CD8-positive, alpha-beta memory T cell (primary cell): ENCODE measurements at places on chromosomes 5 and 9.

DNA sequence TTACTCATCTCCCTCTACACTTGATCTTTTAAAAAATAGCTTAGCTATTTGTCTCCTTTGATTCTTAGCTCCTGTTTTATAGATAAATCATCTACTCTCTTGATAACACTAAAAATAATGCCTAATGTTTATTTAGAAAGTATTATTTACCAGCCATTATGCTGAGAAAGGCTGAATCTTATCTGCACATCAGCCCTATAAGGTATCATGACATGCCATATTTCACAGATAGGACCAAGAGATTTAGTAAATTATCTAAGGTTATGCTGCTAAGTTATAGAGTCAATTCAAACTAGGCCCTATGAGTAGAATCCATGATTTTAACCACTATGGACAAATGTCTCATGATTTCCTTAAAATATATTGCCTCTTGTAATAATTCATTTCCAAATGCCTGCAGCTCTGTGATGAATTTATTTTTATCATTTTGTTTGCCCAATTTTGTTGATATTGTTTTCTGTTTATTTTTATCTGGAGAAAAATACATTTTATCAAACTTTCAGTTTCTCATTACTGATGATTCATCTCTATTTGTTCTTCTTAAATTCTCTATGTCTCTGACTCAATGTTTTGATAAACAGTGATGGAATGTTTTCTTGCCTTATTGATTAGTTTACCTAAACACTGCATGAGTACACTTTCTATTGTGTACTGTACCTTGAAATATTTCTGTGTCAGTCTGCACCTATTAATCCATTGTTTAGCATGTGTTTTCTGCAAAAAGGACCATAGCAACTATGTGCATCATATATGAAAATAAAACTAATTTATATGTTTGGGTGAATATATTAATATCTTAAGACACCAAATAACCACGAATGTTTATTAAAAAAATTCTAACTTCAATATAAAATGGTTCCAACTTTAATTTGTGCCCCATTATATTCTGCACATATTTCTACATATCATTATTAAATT is 300.8 kb downstream of the CDH9 start:
- DNase-seq: no peak

- no peak for DNase-seq
These were observed 119.5 kb downstream of the COL23A1 start for GRCh38 chr5:178470760-178471025.

GRCh38 chr5:150214289-150214688 is 24.4 kb downstream of the SLC6A7 start:
- no peak for DNase-seq

DNA sequence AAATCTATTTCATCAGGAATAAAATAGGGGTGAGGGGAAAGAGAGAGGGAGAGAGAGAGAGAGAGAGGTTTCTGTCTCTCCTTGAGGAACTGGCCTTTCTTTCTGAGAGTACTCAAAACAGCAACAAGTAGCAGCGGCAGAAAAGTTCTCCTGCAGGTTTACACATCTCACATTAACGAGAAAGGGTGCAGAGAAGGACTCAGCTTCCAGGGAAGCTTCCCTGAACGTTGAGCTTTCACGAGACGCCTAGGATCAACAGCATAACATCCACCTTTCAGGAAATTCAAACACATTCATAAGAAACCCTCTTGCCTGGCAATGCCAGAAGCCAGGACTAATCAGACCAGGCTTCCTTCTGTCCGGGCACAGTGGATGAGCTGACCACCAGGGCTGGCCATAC is 162.9 kb downstream of the ZDHHC21 start:
- no peak for DNase-seq

- DNase-seq: no peak
These were observed 9.2 kb downstream of the ENC1 start for GRCh38 chr5:74631081-74631953.

GRCh38 chr5:175444060-175444904 is at the start of gene DRD1:
TSS of gene DRD1 (minus strand) at chr5:175444182. CDS start at chr5:175443099, 1,083 bp downstream.
- peak; percentile 7 for DNase-seq

DNA sequence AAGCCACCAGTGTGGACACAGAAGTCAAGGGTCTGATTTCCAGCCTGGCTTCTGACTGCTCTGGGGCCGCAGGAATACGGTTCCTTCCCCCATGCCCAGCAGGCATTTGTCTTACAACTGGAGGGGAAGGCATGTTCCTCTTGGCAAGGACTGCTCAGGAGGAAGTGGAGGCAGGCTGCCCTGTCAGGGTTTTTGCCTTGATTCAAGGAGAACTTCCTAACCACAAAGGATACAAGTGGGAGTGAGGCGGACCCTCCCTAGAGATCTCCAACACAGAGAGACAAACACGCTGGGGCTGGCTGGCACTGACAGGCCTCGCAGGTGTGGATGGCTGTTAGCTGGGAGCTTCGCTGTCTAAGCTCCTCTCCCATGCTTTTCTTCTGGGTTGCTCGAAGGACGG is 19.1 kb downstream of the TGFBI start:
- no peak for DNase-seq

- no peak for DNase-seq
These were observed 1.3 kb downstream of the ASTN2 start for GRCh38 chr9:117413346-117414219.

- no peak for DNase-seq
These were observed 129.1 kb downstream of the PDZD2 start for GRCh38 chr5:31768046-31768445.

DNA sequence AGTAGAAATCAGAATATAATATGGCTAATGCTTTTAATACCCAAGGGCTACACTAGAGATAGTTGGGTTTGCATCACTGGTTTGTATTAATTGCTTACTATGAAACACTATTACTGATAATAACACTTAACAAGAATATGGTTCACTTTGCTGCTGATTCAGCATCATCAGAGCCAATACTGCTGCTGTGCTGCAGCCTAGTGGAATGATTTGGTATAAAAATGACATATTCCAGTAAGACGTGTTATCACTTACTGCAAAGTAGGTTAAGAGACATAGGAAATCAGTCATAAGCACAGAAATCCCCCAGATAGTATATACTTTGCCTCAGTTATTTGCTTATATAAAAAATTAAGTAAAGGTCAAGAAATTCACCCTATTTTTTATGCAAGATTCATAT is 2.8 kb downstream of the CDH10 start:
- DNase-seq: no peak

DNA sequence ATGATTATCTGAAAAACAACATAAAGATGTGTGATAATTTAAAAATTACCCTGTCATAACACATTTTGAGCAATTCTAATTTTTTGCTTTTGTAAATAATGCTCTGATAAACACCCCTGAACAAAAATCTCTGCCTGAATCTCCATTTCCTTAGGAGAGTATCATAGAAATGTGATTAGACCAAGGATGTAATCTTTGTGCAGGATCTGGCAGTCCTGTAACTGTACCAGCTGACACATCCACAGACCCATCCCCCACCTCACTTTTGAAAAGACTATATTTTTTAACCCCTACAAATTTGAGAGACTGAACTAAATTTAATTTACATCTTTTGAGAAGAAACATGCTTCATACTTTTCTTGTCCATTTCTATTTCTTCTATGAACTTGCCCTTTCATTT is 101.7 kb downstream of the GNAQ start:
- no peak for DNase-seq

DNA sequence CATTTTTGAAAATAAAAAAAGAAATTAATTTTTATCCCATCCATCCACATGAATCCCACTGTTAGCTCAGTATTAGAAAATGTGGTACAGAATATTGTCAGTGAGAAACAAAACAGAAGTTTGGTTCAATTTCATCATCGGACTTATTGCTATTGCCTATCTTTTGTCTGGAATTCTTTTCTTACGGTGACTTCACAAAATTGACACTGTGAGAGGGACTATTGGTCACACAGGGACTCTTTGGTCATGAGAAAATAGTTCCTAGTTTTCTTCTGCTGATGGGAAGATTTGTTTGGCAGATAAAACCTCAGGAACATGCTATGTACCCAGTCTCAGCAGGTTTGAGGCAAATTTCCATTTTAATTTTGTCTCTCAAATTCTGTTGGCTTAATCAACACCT is 186.2 kb upstream of the ELL2 start:
- DNase-seq: no peak

- no peak for DNase-seq
These were observed 14.4 kb upstream of the DMRT3 start for GRCh38 chr9:962023-962422.

GRCh38 chr5:150560401-150561191 is 52.7 kb downstream of the NDST1 start:
- peak; percentile 85 for DNase-seq

- DNase-seq: no peak
These were observed 562.7 kb upstream of the DMAC1 start for GRCh38 chr9:8362250-8362649.

DNA sequence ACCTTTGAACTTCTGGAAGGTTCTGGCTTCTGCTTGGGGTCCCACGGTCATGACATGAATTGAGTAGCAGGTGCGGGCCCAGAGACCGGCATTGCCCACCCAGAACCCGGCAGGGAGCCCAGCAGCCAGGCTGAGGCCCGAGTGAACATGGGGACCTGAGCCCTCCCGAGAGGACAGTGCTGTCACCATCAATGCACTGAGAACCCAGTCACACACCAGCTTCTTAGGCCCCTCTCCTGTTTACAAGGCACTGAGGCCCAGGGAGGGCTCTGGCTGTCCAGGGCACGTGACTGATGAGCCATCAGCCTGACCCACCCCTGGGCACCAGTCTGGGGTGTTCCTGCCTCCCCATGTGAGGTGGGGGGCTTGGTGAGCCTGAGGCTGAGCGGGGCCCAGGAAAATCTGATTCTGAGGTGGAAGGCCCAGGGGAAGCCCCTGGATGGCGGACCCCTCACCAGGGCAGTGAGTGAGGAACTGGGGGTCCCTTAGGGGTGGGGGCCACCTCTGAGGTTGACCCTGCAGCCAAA is 60.3 kb upstream of the RNU6ATAC start:
- no peak for DNase-seq

DNA sequence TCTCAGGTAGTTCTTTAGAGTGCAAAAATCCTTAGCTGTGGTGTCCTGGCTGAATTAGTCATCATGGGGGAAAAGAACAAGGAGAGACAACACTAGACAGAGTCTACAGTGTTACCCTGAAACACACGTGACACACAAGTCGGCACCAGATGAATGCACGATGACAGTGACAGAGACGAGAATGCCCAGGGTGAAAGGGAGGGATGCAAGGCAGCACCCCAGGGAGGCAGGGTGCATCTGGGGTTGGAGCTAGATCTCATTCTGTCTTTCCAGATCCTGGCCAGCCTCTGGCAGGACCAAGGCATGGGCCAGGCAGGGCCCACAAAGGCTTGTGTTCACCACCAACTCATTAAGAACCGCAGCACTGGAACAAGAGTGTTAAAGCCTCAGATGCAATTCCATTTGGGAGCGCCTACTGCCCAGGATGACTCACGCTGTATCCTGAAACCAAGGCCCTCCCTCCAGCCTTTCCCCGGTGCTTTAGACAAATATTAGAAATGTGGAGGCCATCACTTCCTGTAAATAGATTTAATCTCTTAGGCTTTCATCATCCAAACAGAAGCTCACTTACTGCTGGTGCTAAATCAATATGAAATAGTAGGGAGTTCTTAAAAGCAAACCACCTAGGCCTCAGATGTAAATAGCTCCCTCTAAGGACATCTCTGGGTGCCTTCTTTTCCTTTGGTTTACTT is 56.1 kb downstream of the IRX2 start:
- DNase-seq: no peak

DNA sequence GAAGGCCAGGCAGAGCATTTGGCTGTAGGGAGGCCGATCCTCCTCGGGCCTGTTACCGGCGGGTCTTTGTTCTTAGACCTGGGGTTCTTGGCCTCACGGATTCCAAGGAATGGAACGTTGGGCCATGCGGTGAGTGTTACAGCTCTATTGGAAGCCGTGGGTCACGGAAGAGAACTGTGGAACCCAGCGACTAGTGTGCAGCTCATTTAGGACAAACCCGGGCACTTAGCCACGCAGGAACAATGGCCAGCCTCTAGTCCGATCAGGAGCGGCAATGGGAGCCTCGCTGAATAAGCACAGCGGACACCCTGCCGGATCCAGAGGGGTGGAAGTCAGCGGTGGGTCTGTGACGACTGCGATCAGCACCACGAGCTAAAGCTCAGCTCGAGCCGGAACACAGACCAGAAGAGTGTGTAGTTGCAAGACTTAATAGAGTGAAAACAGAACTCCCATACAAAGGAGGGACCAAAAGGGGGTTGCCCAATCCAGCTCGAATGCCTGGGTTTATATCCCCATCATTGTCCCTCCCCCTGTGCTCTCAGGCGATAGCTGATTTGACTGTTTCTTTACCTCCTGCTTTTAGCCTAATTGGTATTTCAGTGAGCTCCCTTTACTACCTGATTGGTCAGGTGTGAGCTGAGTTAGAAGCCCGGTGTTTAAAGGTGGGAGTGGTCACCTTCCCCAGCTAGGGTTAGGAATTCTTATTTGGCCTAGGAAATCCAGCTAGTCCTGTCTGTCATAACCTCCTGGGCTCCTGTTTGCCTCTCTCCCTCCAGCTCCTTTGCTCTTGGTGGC is 53.7 kb upstream of the RPL26L1 start:
- DNase-seq: no peak

DNA sequence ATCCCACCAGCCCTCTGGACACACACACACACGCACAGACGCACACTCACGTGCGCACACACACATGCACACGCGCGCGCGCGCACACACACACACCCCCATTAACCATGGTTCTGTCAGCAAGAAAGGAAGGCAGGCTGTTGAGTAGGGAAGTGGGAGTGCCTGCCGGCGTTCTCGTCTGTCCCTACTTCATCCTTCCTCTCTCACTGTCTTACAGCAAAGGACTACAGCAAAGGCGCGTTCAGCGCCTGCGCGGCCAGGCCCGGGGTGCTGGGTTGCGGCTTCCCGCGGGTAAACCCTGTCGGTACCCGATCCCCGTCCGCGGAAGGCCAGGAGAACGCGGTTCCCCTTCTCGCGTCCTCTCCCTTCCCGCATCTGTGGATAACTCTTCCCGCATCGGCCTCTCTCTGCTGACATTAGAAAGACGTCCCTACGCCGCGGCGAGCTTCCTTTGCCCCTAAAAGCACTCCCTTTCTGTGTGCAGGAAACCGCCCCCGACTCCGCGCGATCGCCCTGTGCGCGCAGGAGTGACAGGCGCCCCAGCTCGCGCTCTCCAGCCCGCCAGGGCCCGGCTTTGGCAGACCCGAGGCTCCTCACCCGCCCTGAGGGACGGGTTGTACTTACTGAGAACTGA is 219.2 kb downstream of the AGTPBP1 start:
- DNase-seq: no peak

- no peak for DNase-seq
These were observed 155.0 kb upstream of the PITX1 start for GRCh38 chr5:135189024-135189423.

GRCh38 chr5:147983742-147984141 is 77.4 kb upstream of the C5orf46 start:
- DNase-seq: no peak

DNA sequence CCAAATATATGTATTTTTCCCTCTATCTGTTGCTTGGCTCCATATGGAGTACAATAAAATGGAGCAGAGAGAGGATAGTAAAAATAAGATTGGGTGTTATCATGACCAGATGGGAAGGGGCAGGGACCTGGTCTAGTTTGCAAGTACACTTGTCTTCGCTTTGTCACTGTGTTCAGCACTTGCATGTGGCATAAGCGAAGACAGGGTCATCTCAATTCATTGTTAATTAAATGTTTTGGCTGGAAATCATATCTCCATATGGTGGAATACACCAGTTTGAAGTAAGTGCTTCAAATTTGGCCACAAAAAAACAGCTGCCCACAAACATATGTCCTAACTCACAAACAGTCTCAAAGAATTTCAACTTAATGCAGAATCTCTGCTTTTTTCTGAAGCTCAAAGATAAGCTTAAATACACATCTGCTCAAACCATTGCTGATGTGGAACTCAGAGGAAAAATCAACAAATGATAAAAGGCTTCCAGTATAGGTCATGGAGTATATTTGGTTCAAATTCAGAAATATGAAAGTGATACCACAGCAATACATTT is 865.4 kb downstream of the TLE4 start:
- DNase-seq: no peak
